ENCODE measurements at places on chromosomes 3 and 15.

DNA sequence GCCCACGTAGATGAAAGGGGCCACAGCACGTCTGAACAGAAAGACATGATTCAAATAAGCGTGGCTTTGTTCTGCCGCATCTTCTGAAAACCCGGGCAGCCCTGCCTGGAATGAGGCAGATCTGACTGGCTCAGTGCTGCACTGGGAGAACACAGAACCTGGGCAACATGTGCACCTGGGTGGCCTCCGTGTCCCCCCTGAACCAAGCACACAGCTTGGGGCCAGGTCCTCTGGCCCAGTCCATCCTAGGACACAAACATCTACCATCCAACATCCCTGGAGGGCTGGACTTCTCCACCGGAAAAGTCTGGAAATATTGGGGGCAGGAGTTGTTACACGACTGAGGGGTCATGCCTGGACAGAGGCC lies 119.4 kb downstream of the ADAMTS17 start:
- no peak for DNase-seq

DNA sequence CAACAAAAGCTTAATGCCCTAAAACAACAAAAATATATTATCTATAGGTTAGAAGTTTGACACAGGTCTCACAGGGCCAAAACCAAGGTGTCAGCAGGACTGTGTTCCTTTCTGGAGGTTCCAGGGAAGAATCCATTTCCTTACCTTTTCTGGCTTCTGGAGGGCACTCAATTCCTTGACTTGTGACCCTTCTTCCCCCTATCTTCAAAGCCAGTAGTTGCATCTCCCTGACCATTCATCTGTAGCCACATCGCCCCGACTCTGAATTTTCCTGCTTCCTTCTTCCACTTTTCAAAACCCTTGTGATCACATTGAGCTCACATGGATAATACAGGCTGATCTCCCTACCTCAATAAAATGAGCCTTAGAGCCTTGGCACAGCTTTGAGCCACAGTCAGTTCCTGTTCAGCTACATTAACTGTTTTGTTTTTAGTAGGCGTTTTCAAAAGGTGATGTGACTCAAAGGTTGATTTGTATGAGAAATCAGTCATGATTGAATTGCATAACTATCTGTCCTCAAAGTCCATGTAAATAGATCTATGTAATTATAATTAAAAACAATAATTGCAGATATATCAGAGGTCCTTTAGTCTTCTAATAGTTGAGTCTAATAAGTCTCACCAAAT lies 12.4 kb downstream of the PFN2 start:
- peak; percentile 3 for DNase-seq

DNA sequence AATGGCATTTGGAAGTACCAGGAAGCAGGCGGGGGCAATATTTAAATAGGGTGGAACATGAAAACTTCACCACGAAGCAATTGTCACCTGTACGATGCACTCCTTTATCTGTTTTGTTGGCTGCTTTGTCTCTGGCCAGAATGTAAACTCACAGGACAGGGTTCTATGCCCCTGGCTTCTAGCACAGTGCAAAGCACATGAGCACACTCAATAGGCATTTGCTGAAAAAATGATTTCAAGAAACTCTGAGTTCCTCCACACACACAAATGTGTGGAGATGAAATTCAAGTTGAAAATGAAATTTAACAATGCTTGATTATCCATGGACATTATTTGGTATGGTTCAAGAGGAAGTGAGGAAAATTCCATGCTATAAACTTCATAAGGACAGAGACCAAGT lies 229.6 kb upstream of the FEZF2 start:
- DNase-seq, result no peak

DNA sequence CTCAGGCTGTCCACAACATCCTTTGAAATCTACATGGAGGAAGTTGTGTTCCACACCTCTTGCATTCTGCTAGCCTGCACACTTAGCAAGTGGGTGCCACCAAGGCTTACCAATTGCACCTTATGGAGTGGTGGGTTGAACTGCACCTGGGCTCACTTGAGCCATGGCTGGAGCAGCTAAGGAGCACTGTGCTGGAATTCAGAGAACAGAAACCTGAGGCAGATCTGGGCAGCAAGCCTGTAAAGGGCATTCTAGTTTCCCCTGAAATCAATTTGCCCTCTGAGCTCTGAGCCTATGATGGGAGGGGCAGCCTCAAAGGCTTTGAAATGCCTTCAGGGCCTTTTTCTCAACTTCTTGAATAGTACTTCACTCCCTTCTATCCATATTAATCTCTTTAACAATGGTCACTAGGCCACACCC lies 18.0 kb downstream of the BTLA start:
- DNase-seq, result no peak

- DNase-seq, result no peak
Observed at GRCh38 chr3:105154692-105155091, 212.0 kb upstream of the ALCAM start.

DNA sequence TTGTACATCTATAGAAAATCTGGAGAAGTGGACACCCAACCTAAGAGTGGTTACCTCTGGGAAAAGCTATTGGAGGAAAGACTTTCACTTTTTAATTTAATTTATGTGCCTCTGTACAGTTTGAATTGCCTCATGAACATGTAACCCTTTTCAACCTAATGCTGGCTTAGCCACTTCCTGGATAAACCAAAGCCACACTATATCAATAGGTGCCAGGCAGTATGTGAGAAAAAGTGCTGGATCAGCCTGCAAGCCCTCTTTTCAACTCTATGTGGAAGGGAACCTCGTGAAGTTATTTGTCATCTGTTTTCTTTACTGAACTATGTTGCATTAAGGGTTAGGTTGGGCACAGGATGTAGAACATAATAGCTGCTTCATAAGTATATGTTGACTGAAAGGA lies 9.3 kb upstream of the TOPAZ1 start:
- DNase-seq, result no peak

GRCh38 chr3:96213393-96213792 lies 601.0 kb upstream of the EPHA6 start:
- DNase-seq, result no peak

DNA sequence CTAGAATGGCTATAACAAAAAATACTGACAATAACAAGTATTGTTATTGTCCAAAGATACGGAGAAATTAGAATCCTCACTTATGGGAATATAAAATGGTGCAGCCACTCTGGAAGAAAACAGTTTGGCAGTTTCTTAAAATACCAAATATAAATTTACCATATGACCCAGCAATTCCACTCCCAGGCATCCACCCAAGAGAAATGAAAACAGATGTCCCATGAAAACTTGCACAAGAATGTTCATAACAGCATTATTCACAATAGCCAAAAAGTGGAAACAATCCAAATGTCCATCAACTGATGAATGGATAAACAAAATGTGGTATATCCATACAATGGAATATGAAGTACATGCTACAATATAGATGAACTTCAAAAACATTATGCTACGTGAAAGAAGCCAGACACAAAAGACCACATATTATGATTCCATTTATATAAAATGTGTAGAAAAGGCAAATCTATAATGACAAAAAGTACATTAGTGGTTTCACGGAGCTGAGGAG lies 9.4 kb downstream of the AAGAB start:
- DNase-seq, result no peak

DNA sequence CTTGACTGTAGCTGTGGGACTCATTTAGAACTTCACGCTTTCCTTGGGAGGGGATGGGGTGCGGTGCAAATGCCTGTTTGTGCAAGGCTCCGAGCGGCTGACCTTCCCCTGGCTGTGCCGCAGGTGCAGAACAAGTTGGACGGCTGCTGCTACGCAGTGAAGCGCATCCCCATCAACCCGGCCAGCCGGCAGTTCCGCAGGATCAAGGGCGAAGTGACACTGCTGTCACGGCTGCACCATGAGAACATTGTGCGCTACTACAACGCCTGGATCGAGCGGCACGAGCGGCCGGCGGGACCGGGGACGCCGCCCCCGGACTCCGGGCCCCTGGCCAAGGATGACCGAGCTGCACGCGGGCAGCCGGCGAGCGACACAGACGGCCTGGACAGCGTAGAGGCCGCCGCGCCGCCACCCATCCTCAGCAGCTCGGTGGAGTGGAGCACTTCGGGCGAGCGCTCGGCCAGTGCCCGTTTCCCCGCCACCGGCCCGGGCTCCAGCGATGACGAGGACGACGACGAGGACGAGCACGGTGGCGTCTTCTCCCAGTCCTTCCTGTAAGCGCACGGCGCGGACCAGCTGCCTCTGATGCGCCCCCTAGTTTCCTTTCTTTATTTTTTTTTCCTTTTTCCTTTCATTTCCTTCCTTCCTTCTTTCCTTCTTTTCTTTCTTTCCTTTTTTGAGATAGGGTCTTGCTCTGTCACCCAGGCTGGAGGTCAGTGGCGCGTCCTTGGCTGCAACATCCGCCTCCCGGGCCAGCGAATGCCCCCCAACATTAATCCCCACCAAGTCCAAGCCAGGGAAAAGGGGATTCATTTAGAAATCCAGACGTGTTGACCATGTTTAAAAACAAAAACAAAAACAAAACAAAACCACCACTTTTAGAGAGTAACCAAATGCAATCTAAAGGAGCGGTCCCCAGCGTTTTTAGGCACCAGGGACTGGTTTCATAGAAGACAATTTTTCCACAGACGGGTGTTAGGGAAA lies 42.7 kb downstream of the EIF2AK4 start:
- peak; percentile 73 for DNase-seq

GRCh38 chr3:49454458-49454857 lies 15.6 kb upstream of the DAG1 start:
- DNase-seq, result peak; percentile 48

- DNase-seq, result peak; percentile 12
Observed at GRCh38 chr15:70324001-70324974, 226.6 kb upstream of the TLE3 start.

DNA sequence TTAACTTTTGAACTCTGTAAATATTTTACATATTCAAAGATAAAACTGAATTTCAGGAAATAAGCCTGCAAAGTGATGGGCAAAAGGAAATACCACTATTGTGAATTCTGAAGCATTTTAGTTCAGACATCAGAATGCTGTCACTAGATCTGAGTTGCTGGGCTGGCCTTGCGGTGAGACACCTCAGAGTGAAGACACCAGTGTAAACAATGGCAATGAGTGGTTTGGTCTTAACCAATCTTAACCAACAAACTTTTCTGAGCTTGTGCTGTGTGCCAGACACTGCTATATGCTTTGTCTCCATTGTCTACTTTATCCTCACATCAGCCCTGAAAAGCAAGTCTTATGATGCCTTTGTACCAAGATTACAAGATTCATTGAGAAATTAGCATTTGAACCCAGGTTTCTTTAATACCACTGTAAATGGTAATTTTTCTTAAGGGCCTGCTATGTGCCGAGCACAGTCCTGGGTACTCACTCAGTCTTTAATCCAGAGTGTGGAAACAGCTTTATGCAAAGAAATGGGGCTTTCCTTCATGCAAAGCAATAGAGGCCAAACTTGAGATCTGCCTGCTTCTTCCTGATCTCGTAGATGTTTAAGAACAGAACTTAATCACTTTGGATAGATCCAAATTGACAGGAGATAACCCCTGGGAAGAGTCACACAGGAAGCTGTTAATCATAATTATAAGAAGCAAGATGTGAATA lies 55.0 kb downstream of the TMEM39A start:
- DNase-seq, result no peak

DNA sequence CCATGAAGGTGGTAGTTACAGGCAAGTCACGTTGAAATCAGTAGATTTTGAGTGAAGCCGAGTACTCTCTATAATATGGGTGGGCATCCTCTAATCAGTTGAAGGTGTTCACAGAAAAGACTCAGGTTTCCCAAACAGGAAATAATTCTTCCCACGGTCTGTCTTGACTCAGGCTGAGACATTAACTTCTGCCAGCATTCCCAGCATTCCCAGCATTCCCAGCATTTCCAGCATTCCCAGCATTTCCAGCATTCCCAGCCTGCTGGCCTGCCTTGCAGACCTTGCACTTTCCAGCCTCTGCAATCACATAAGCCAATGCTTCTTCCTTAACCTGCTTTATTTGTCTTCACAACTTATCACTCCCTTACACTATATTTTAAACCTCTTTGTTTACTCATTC lies 542.3 kb upstream of the ROBO2 start:
- DNase-seq, result peak; percentile 89

DNA sequence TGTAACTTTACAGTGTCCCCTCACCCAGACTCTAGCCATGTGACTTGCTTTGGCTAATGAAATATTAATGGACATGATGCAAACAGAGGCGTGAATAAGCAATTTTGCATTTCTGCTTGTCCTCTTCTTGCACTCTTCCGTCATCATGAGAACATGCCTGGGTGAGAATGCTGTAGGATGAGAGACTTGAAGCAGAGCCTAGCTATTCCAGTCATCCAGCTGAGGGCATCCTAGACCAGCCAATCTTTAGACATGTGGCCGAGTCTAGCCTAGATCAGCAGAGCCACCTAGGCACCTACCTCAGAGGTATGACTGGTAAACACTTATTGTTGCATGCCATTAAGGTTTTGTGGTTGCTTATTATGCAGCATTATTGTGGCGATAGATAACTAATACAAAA lies 450.5 kb upstream of the AZI2 start:
- DNase-seq, result peak; percentile 21

- no peak for DNase-seq
Observed at GRCh38 chr3:120192579-120192978, 92.4 kb downstream of the GPR156 start.

- DNase-seq, result no peak
Observed at GRCh38 chr3:170585937-170586310, at the start of gene SLC7A14. SLC7A14 (minus strand) TSS chr3:170586075; CDS start chr3:170526936, 59,139 bp downstream.

DNA sequence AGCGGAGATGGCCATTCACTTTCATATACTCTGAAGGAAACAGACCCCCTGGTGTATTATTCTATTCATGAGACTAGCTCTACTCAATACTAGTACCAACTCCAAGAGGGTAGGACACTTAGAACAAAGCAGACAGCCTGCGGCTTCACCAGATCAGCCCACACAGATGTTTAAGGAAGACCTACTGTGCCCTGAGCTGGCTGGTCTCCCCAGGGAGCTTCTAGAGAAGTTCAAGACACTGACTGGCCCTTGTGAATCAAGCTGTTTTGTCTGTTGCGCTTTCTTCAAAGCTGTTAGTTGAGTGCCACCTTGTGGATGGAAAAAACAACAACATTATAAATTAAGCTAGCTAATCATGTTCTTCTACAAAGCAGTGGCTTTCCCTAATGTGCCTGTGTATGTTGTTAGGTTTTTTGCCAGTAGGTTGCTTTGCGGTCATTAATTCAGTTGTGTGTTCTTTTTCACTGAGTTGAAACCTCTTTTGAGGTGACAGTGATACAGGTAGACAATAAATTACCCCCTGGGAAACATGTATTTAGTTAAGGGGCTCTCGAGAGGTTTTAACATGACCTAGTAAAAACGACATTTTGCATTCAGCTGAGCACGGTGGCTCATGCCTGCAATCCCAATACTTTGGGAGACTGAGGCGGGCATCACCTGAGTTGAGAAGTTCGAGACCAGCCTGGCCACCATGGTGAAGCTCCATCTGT lies 64.2 kb upstream of the MYZAP start:
- peak; percentile 85 for DNase-seq

- no peak for DNase-seq
Observed at GRCh38 chr3:187520027-187520945, 149.9 kb downstream of the SST start.

- peak; percentile 66 for DNase-seq
Observed at GRCh38 chr3:197354568-197355001, 56.2 kb upstream of the DLG1 start.

GRCh38 chr15:75577401-75578172 lies 1.5 kb downstream of the PTPN9 start:
- DNase-seq, result peak; percentile 21
